Epithelial cell of proximal tubule (primary cell): ENCODE measurements at places on chromosomes 1 and 21. TPM values are rescaled to one million over a fixed set of nuclear protein-coding genes. Genes with fewer than 3 reads are reported as not detected.

Gene MPZ
- total RNA-seq: 0.69 and 1.2 TPM in 2 replicates

Gene ANXA9
- total RNA-seq: 0.12 and 1.2 TPM in 2 replicates

- DNase-seq: no peak
Measured at GRCh38 chr1:200042552-200043335, 15.2 kb downstream of the NR5A2 start.

GRCh38 chr1:93542398-93542797, 94.5 kb downstream of the FNBP1L start:
- no peak for DNase-seq

Gene RYR2
- 0.58 and 0.63 TPM in 2 replicates for total RNA-seq

GRCh38 chr1:27438621-27439061, 46.2 kb downstream of the GPR3 start:
- DNase-seq: no peak

DNA sequence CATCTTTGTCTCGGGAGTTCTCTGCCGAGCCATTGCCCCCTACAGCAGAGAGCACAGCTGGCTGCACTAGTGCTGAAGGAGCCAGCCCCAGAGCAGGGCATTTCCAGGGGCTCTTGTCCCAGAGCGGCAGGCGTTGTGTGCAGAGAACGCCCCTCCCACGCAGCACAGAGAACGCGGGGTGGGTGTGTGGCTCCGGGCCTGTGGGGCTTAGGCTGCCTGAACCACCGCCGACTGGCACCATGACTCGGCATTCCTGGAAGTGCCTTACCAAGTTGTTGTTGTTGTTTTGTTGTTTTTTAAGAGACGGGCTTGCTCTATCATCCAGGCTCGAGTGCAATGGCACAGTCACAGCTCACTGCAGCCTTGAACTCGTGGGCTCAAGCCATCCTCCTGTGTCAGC, 15.8 kb upstream of the DIP2A start:
- no peak for DNase-seq

DNA sequence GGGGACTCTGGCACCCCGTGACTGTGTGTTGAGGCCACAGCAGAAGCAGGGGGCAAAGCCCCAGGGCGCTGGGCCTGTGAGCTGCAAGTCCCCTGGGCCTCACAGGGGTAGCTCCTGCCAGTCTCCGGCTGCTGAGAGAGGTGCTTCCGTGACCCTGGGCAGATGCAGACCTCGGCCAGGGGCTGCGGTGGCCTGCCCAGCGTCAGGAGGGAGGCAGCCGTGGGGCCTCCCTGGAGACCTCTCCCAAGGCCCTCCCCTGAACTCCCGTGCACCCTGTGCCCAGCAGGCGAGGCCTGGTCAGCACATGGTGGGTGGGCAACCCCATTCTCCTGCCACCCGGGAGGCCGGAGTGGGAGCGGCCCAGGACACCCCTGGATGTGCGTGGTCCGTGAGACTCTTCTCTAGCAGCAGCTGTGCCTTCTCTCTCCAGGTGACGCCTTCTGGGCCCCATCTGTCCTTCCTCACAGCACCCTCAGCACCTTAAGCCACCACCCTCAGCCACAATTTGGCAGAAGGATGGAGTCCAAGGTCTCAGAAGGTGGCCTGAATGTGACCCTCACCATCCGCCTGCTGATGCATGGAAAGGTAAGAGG, 85.7 kb upstream of the COL6A1 start:
- no peak for DNase-seq

Gene MED8
- 25.2 and 41.7 TPM in 2 replicates for total RNA-seq

Gene MSH4
- 0.75 TPM in 1 of 2 replicates, not detected in the other for total RNA-seq

DNA sequence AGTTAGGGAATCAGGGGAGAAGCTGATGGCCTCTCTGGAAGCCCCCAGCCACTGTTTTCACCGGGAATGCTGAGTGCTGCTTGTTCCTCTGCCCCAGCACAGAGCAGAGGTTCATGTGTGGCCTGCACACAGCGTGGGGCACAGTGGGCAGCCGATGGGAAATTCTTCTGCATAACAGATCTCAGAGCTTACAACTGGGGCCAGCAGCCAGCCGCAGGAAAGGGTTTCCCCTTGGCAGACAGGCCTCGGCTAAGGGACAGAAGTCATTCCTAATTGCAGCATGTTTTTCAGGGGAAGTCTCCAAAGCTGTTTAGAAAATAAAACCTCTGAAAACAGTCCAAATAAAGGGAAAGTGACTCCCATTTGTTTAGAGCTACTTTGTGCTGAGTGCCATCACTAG, 22.6 kb downstream of the HMGB4 start:
- DNase-seq: no peak

DNA sequence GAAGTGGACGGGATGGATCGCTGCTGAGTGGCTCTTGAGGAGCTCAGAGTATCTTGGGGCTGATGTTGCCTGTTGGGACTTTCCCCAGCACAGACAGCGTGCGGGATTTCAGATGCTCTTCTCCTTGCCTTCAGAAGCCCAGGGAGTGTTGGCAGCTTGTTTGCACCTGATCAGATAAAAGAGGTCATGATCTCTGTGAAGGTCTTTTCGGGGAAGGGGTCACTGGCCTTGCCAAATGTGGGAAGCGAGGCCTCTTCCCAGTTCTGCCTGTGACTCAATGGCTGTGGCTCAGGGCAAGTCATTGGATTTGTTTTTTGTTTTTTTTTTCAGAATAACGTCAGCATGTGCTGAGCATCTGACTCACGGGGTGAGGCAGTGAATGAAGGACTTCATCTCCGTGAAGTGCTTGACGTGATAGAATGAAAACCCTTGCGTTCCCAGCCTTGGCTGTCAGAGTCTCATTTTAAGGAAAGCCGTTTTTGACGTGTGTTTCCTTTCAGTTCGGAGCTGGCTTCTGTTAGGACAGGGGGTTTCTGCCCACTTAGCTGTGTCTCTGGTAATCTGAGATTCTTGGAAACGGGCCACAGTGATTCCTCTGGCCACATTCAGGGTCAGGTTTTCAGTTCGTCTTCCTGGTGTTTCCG, 46.7 kb downstream of the GALNT2 start:
- no peak for DNase-seq

Gene ZFP69B
- total RNA-seq: 2.6 and 4.1 TPM in 2 replicates

Gene HTR6
- not detected in 2 replicates for total RNA-seq

Gene OR4F16
- total RNA-seq: not detected in 2 replicates

Gene PTGER3
- 0.51 and 0.75 TPM in 2 replicates for total RNA-seq

- DNase-seq: no peak
Measured at GRCh38 chr1:94643819-94644218, 102.3 kb upstream of the F3 start.

Gene MCOLN2
- 2.5 and 3.5 TPM in 2 replicates for total RNA-seq

Gene ATP1B1
- 73.0 and 83.3 TPM in 2 replicates for total RNA-seq

DNA sequence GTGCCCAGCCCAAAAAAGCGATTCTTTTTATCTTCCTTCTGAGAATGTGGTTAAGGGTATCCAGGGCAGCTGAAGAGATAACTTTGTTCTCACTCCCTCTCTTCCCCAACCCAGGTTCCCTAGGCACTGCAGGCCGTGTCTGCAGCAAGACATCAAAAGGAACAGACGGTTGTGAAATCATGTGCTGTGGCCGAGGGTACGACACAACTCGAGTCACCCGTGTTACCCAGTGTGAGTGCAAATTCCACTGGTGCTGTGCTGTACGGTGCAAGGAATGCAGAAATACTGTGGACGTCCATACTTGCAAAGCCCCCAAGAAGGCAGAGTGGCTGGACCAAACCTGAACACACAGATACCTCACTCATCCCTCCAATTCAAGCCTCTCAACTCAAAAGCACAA, 11.4 kb downstream of the WNT2B start:
- DNase-seq: no peak

Gene C1orf232
- not detected in 2 replicates for total RNA-seq

Gene CSF3R
- total RNA-seq: not detected in 2 replicates

- DNase-seq: peak; percentile 6
Measured at GRCh38 chr1:27153549-27153886, 1.4 kb downstream of the SLC9A1 start.

DNA sequence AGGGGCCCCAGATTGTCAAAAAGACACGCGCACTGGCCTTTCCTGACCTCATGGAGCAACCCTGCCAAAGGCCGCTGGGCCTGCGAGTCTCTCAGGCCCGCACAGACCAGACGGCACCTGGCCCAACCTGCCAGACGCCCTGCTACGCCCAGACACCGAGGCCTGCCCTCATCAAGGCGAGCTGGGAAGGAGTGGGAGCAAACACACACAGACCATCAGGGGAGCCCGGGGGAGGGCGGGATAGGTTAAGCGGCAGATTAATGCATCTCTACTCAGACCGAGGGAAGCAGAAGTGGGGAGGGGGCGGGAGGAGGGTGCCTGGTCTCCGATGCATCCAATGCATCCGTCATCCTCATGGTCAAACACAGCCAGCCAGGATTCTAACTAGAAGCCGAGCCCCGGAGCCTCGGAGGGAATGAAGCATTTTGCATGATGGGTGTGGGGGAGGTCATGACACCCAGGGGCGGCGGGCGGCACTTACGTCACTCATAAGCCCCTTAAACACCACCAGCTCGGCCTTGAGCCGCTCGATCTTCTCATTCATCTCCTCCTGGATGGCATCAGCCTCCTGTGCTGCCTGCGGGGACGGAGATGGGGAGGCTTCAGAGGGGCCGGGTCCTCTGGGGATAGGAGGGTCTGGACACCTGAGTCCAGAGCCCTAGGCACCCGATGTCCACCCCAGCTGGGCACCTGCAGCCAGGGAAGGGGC, 17.0 kb upstream of the ALDH4A1 start:
- DNase-seq: no peak

Gene SYT2
- total RNA-seq: not detected in 2 replicates

GRCh38 chr1:97711858-97712257, 209.0 kb downstream of the DPYD start:
- no peak for DNase-seq

DNA sequence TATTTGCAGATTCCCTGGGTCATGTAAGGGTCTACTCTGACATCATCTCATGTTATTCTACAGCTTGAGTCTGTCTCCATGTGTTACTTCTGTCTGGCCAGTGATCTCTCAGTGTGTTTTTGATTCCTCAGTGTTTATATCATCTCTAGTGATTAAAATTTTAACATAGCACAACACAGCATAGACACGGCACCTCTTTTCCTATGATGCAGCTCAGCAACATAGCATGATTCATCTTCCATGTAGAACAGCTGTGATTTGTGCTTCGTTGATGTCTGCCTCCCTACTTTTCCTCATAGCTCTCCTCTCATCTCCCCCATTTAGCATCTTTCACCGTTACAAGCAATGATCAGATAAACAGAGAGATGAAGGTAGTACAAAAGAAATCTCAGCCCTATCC, 163.9 kb upstream of the DPT start:
- no peak for DNase-seq

Gene TSTD1
- total RNA-seq: 52.0 and 148 TPM in 2 replicates

DNA sequence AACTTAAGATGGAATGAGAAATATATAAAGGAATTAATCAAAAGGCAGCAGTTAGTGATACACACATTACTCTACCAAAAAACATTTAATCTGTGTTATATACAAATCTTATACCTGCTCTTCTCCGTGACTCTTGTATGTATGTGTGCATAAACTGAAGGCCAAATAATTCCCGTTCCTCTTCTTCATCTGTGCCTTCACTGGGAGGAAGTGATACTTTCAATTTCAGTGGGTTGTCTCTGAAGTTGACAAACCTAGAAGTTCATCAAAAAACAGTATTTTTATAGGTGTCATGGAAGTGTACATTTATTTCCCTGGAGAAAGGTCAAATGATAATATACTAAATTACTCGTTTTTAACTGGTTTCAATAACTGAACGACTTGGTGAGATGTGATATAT, 19.3 kb downstream of the TRMT13 start:
- DNase-seq: no peak

DNA sequence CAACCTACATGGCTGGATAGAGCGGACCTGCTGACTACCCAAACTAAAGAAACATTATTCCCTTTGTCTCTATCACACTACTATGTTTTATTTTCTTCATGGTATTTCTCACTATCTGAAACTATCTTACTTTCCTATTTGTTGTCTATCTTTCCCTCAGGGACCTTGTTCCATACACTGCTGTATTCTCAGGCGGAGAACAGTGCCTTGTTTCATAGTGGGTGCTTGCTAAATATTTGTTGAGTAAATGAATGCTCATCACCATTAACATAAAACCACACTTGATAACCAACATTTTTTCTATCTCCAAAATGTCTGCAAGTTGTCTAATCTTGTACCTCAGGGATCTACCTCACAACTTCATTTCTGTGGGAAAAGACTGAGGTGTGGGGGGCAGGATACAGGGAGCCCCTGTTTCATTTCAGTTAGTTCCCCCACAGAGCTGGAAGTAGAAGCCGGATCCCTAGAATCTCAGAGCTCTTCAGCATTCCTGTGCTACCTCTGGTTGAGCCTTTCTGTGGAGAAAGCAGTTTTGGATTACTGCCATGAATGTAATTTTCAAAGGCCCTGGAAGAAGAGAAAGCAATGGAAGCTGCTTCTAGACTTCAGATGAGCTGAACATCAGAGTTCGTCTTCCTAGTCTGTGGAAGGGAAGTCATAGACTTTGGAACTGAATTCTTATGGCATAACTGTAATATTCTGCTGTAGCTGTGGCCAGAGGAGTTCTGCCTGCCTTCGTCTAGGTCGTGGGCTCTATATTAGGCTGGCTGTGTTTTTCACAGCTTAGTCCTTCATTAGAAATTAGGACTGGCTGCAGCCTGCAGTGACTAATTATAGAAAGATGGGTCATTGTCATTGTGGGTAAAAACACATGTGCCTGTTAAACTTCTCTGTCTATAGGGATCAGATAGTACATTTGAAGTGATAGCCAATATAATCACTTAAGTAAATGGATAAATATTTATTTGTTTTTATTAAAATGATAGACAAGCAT, 293.2 kb upstream of the SGIP1 start:
- DNase-seq: no peak

- no peak for DNase-seq
Measured at GRCh38 chr1:60066001-60066400, 7.6 kb downstream of the C1orf87 start.

DNA sequence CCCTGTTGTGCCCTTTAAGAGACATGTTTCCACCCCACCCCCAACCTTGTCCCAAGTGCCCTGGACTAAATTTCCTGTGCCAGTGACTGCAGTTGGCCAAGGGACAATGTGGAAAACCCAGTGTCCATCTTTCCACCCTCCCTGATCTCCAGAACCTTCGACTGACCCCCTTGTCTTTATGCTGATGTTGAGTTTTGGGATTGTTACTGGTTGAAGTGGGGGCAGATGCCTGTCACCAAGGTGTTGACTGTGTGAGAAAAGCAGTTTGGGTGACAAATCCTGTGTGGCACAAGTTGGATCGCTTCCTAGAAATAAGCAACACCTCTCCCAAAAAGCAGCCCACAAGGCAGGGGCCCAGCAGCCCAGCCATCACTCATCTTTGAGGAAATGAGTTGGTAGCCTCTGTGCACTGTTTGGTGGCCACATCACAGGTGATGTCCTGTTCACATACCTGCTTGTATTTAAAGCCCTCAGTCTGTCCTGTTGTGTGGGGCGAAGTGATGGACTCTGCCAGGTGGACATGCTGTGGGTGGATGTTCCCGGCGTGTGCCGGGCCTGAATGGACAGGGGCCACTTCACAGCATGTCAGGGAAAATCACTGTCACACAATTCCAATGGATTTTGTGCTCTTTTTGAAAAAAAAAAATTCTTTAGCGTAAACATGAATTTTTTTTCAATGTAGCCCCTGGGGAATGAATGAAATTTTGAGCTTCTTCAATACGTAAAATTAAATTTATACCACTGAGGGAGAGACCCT, 6.6 kb upstream of the MIIP start:
- no peak for DNase-seq

- peak; percentile 4 for DNase-seq
Measured at GRCh38 chr21:26686278-26686677, 113.2 kb upstream of the CYYR1 start.

GRCh38 chr1:172005856-172006255, 164.6 kb downstream of the DNM3 start:
- peak; percentile 93 for DNase-seq
